Kasumi-1 (cell line): ENCODE measurements at places on chromosomes 2 and 18.
A peak's percentile ranks its signal among the peaks of the same experiment; 100 is the strongest.

GRCh38 chr2:82120654-82121053, 1816.1 kb upstream of the LRRTM1 start:
- no peak for DNase-seq

- DNase-seq: no peak
Observed at GRCh38 chr2:121790276-121790956, 35.0 kb downstream of the TSN start.

- DNase-seq: no peak
Observed at GRCh38 chr2:54411801-54412354, 44.2 kb upstream of the SPTBN1 start.

- peak; percentile 67 for DNase-seq
Observed at GRCh38 chr2:85577386-85578242, at the start of gene VAMP8. TSS of gene VAMP8 (plus strand) at chr2:85577586. CDS start at chr2:85577647, 61 bp downstream.

DNA sequence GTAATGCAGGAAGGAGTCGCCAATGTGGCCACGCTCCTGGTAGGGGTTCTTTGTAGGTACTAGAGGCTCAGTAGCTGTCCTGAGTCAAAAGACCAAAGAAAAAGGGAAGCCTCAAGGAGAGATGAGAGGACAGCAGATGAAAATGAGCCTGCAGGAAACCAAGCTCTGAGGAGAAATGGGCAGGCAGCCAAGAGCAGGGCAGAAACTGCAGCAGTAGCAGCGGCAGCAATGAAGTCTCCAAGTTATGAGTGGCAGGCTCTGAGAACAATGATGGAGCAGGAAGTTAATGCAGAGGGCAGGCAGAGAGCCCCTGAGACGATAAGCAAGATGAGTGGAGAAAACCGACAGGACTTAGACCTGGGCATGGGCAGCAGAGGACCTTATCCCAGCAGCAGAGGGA, 48.2 kb upstream of the TMEM200C start:
- DNase-seq: no peak

DNA sequence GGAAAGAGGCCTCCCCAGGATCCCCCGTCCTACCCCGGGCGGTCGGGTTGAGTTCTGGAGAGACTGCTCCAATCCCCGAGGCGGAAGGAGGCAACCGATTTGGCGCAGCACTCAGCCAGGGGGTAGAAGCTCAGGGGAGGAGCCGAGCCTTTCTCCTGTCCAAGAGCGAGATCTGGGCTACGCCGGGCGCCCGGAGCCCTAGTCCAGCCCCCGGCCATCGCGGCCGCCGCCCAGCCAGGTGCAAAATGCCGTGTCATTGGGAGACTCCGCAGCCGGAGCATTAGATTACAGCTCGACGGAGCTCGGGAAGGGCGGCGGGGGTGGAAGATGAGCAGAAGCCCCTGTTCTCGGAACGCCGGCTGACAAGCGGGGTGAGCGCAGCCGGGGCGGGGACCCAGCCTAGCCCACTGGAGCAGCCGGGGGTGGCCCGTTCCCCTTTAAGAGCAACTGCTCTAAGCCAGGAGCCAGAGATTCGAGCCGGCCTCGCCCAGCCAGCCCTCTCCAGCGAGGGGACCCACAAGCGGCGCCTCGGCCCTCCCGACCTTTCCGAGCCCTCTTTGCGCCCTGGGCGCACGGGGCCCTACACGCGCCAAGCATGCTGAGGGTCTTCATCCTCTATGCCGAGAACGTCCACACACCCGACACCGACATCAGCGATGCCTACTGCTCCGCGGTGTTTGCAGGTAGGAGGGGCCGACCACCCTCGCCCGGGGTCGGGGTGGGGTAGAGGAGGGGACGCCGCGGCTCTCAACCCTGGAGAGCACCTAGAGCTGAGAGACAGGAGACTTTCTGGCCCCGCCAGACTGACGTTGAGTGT, at the start of gene DYSF:
DYSF (plus strand) TSS at position 158 of the 817 bp plus-strand sequence.
- DNase-seq: no peak

GRCh38 chr18:8998481-8999217, 103.8 kb upstream of the NDUFV2 start:
- DNase-seq: no peak

GRCh38 chr2:138078153-138078552, 113.9 kb downstream of the HNMT start:
- DNase-seq: no peak

DNA sequence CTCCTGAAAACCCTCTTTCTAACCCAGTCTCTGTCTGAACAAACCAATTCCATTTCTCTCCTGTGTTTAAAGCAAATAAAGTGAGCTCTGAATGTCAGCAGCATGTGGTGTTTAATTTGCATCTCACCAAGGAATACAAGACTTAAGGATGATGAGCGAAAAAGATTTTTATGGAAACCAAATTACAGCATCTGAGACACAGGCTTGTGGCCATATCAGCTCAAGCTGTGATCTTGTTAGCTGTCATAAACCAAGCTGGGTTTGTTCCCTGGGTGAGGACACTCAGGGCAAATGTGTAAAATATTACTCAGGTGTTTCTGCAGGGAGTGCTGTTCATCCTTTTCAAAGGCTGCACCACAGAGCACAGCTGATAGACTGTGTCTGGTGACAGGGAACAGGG, 129.3 kb upstream of the REV1 start:
- no peak for DNase-seq

GRCh38 chr2:235352541-235352940, 141.3 kb upstream of the AGAP1 start:
- DNase-seq: no peak

DNA sequence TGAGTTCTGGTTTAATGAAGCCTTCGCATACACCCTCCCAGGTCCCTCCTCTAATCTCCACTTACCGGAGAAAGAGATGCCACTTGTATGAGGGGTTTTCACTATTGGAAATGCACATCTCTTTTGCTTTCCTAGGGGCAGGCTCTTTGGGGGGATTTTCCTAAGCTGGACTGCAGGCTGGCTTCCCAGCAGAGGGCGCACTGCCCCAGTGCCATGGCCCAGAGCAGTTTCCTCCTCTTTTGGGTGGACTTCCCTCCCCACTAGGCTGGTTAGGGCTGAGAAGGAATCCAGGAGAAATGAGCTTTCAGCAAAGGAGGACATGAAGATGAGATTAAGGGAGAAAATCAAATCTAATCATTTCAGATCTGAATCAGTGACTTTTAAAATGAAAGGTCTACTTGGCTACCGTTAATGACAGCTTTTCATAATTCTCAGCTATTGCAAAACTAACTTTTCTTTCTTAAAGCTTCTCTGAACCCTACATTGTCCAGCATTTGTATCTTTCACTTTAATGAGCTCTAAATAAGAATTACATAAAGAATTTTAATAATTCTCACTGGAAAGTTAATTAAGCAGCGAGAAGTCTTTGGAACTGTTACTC, 784.1 kb upstream of the FANCL start:
- peak; percentile 55 for DNase-seq

DNA sequence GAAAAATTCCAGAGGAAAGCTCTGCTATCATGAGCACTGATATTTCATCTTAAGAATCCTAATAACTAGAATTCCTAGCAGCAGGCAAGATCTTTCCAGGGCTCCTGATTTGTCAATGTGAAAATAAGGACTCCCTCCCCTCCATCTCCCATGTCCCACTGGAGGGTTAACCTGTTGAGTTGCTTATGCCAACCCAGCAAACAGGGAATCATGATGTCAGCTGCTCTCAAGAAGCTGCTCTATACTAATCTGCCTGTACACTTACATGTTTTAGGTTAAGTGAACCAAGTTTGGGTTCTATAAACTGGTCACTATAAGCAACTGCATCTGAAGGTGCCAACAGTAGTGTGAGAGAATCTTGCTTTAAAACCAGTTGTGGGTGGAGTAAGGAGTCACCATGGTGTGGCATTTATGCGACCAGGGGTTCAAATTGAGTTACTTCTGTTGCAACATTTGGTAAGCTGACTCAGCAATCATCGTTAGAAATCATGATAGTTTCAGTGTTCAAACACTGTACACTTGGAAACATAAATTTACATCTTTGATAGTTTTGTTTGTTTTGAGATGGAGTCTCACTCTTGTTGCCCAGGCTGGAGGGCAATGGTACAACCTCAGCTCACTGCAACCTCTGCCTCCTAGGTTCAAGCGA, 53.4 kb downstream of the STK25 start:
- no peak for DNase-seq

- DNase-seq: no peak
Observed at GRCh38 chr2:218378053-218378452, 4.0 kb upstream of the SLC11A1 start.

DNA sequence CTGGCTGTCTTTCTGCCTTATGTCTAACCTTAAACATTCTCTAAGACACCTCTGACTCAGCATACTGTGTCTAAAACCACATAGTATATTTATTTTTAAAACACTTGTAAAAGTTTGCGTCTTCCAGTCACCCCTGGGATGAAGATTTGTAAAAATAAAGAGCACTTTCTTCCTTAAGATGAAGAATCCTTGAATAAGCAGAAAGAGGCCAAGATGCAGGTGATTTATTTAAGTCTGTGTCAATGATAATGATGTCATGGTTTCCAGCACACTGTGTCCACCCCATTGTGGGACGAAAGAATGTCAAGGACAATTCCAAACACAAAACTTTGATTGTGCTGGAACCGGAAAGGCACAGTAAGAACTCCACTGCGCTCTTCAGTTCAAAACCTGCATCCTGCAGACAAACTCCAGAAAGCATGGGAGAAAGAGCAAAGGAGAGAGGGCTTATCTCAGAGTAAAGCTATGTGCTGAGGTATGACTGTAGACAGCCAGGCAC, 92.9 kb downstream of the ZEB2 start:
- no peak for DNase-seq

DNA sequence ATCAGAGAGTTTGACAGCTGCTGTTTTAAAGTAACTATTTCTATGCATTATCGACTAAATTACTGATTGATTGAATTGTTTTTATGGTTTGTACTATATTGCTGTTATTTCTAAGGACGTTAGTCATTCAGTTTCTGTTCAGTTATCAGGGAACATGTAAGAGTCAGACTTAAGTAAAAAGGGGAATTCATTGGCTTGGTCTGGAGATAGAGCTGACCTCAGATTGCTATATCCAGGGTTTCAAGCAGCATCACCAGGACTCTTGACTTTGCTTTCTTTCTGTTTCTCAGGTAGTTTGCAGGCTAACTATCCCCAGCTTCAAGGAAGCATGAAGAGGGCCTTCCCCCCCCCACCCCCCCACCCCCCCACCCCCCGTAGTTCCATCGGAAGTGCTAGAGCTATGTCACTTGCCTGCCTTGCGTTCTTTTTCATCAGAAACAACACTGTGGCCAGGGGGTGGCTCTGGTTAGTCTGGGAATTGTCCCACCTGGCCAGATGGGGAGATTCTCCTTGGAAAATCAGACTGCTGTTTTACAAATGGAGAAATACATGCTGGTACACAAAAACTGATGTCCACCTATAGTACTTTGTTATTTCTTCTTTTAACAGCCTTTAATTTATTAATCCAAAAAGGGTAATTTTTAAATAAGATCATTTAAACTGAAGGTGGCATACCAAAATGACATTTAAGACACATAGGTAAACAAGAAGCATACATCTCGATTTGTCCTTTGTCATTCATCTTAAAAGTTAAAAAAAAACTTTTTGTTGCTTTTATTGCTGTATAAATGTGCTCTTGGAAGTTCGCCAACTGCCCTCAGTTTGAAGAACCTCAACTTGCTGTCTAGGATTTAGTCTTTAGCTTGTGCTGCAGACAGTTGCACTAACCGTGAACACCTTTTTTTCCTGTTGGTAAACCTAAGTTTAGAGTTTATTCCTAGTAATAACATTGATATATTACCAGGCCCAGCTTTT, 9.4 kb downstream of the SMAD4 start:
- DNase-seq: no peak

GRCh38 chr2:21452263-21452662, 328.5 kb downstream of the TDRD15 start:
- DNase-seq: no peak

- DNase-seq: no peak
Observed at GRCh38 chr2:2581331-2582159, 250.5 kb upstream of the MYT1L start.

DNA sequence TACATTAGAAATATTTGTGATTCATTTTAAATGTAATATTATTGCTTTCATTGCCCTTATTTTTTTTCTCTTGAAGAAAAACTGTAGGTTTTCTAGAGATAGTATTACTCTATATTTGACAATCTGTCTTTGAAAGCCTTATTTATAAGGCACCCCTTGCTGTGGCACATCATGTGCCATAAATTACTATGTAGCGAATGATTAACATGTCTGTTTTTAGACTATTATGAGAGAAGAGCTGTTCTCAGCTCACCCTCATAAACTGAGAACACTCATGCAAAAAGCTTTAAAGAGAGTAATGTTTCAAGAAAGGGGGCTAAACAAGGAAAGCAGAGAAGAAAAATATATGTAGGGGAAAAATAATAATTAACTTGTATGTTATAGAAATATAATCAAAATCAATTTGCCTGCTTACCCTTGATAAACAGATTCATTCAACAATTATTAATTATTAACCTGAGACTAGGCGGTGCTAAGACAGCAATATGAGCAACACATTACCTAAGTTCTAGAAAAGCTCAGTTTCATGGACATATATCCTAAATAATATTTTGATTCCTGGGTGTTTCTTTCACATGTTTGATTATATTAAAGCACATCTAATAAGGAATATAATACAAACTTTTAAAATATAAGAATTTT, 69.0 kb downstream of the RAB3GAP1 start:
- no peak for DNase-seq

- no peak for DNase-seq
Observed at GRCh38 chr2:155867564-155867963, 465.0 kb downstream of the NR4A2 start.

GRCh38 chr2:158266111-158266510, 164.4 kb downstream of the UPP2 start:
- DNase-seq: no peak

GRCh38 chr18:70261141-70261788, 27.6 kb upstream of the SOCS6 start:
- DNase-seq: no peak

DNA sequence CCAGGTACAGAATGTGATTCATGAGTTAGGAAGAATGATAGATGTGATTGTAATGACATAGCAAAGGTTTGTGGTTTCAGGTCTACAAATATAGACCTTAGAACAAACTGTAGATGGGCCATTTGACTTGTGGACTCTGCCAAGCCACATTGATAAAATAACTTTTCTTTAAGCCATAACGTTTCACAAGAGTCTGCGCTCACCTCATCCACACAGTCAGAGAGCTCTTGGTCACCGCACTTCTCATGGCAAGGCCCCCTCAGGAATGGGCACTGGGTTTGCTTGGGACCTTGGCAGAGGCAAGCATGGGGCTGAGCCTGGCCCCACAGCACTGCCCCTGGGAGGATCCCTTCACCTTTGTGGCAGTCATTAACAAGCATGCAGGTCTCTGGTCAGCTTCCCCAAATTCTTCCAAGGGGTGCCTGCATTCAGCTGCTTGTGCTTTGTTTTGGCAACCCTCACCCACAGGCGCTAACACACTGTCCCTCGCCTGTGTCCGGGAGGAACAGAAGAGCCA, 14.0 kb downstream of the ARMC9 start:
- DNase-seq: no peak
